ENCODE measurements at places on chromosomes 4 and X. TPM values are rescaled to one million over a fixed set of nuclear protein-coding genes. Genes with fewer than 3 reads are reported as not detected.

Gene NUDT10
- 0.79 TPM for total RNA-seq

Gene EREG
- 30.7 TPM for total RNA-seq

Gene SOWAHD
- total RNA-seq = under 0.01 TPM

Gene ANXA10
- total RNA-seq = 0.79 TPM

Gene GPR34
- total RNA-seq = not detected

Gene SH2D1A
- not detected for total RNA-seq

Gene TKTL1
- total RNA-seq = not detected

Gene RAPGEF2
- 34.4 TPM for total RNA-seq

Gene NXF2
- total RNA-seq = not detected

Gene RBM10
- 35.2 TPM for total RNA-seq

Gene STARD8
- total RNA-seq = not detected

Gene FAM184B
- not detected for total RNA-seq

Gene PAGE4
- total RNA-seq = not detected

Gene FOXR2
- total RNA-seq = not detected

Gene RHOH
- 0.53 TPM for total RNA-seq

Gene AKAP14
- not detected for total RNA-seq

Gene CHRDL1
- total RNA-seq = not detected

Gene GUCY1A1
- total RNA-seq = 0.79 TPM

Gene MAGEB10
- total RNA-seq = not detected

Gene SCML2
- total RNA-seq = 0.79 TPM

Gene P2RY4
- total RNA-seq = 0.13 TPM

Gene LIAS
- 11.5 TPM for total RNA-seq

Gene WFS1
- total RNA-seq = 7.9 TPM

Gene DCHS2
- not detected for total RNA-seq

Gene CDKL2
- 0.90 TPM for total RNA-seq

Gene SPIN3
- total RNA-seq = 10.1 TPM

Gene EXOC1L
- total RNA-seq = not detected

Gene KIAA0232
- total RNA-seq = 28.0 TPM

Gene ASMT
- total RNA-seq = under 0.01 TPM

Gene XAGE1A
- not detected for total RNA-seq

Gene SLC6A8
- total RNA-seq = 42.4 TPM

Gene KLHL4
- total RNA-seq = 0.13 TPM

Gene ARFIP1
- total RNA-seq = 41.7 TPM

Gene SERTM2
- under 0.01 TPM for total RNA-seq

Gene BEX2
- 46.6 TPM for total RNA-seq

Gene LRCH2
- total RNA-seq = 0.26 TPM

Gene GAGE13
- total RNA-seq = not detected

Gene ADAM29
- total RNA-seq = not detected

Gene GSTCD
- total RNA-seq = 13.7 TPM

Gene UGT2B17
- total RNA-seq = not detected

Gene AMBN
- not detected for total RNA-seq

Gene SLC2A9
- 29.7 TPM for total RNA-seq

Gene FATE1
- total RNA-seq = not detected

Gene LEF1
- total RNA-seq = not detected

Gene PABPC4L
- total RNA-seq = under 0.01 TPM

Gene CXCR3
- not detected for total RNA-seq

Gene SHROOM4
- total RNA-seq = 0.51 TPM

Gene MAGEA1
- total RNA-seq = not detected

Gene ARX
- total RNA-seq = not detected

Gene PARM1
- total RNA-seq = not detected

Gene NSUN7
- 0.79 TPM for total RNA-seq

Gene CFI
- not detected for total RNA-seq

Gene CD40LG
- not detected for total RNA-seq
